Coronary artery (tissue), 2 donors: ENCODE measurements at places on chromosomes 7 and 10.

- no peak for DNase-seq
Observed at GRCh38 chr7:29956487-29956836, 33.1 kb downstream of the SCRN1 start.

- no peak for DNase-seq
Observed at GRCh38 chr10:50648089-50648934, 24.6 kb upstream of the SGMS1 start.

GRCh38 chr7:35753761-35754603 lies 46.9 kb upstream of the SEPTIN7 start:
- no peak for DNase-seq

- DNase-seq, result no peak
Observed at GRCh38 chr10:129939416-129940275, 24.4 kb downstream of the EBF3 start.

- no peak for DNase-seq
Observed at GRCh38 chr7:81248420-81248819, 329.6 kb upstream of the SEMA3C start.

- DNase-seq, result no peak
Observed at GRCh38 chr7:29139796-29140195, 6.5 kb downstream of the CPVL start.

GRCh38 chr7:41882256-41882655 lies 179.4 kb upstream of the INHBA start:
- no peak for DNase-seq

- no peak for DNase-seq
Observed at GRCh38 chr7:116363637-116364432, 135.7 kb upstream of the CAV2 start.

- DNase-seq, result no peak
Observed at GRCh38 chr7:152850420-152850819, 90.9 kb downstream of the ACTR3B start.

GRCh38 chr10:34791947-34792346 lies 23.1 kb downstream of the PARD3 start:
- no peak for DNase-seq

DNA sequence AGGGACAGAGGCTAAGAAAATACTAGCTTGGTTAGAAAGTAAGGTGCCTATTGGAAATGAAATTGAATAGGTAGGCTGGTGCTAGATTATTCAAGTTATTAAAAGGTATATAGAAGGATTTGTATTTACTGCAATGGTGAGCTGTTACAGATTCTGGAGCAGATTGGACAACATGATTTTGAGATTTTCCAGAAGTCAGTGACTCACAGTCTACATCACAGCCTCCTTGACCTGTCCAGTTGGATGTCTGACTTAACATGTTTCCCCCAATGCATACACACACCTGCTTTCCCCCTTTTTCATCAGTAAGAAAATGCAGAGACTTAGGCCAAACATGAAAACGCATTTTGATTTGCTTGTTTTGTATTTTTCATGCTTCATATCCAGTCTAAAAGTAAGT lies 33.4 kb downstream of the STARD3NL start:
- no peak for DNase-seq

GRCh38 chr10:85849315-85849714 lies 517.3 kb downstream of the GRID1 start:
- DNase-seq, result peak; percentile 35

- DNase-seq, result no peak
Observed at GRCh38 chr10:48932831-48933664, 6.6 kb downstream of the LRRC18 start.

DNA sequence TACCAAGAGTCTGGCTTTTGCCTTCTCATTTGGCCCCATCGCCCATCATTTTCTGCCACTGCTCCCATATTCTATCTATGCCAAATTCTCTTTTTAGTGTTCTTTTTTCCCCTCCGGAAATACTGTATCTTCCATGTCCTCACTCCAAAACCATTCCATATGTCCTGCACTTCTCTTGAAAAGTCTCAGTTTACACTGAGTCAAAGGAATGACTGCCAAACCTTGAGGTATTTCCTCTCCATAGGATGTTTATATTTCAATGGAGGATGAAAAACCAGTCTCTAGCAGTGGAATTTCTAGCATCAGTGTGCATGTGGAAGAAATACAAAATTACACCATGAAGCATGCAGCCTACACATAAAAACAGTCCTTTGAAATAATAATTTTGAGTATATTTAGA lies 121.4 kb upstream of the PHYHIPL start:
- no peak for DNase-seq

- no peak for DNase-seq
Observed at GRCh38 chr7:49774459-49775064, 1.1 kb downstream of the VWC2 start.

DNA sequence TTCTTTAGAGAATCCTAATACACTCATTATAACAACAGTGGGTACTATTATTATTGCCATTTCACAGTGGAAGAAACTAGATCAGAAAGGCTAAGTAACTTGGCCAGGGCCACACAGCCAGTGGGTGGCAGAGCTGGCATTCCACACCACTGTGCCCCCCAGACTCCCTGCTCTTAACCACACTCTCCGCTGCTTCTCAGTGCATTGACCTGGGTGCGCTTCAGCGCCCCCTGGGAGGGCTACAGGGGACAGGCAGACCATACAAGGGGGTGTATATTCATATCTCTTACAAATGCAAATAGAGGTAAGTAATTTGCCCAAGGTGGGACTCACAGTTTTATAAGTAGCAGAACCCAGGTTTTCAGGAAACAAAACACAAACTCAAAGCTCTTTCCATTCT lies 77.0 kb upstream of the NMT2 start:
- no peak for DNase-seq

DNA sequence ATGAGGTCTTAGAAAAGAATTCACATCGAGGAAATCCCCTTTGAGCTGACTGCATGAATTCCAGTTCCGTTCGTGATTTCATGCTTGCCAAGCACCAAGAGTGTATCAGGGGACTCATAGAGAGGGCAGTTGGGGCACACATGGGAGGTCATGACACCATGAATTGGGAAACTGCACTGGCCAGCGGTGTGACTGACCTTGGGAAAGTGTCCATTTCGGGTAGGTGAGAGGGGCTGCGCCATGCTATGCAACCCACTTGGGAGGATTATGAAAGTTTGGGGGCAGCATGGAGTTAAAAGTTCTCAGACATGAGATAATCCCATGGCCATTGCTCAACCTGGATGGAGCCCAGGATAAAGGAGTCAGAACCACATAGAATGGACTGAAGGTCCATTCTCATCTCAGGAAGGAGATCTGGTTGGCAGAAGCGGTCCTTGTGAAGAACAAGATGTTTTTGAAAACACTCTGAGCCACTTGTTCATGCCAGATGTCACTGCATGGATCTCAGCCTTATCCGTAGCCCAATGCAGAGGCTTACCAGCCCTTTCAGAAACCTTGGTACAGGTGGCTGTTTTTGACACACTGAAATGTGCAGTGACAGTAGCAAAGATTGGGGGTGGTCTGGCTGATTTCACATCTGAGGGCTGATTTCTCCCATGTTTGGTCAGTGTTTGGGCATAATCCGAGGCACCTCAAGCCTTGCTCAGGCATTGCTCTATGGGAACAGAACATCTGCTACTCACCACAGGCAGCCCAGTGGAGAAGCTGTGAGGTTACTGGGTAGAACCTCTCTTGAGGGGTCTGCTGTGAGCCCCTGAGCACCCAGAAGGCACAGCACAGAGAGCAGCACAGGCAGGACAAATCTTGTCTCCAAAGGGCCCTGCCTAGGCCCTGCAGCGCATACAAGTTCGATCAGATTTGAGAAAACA lies 252.3 kb downstream of the CXCL12 start:
- DNase-seq, result no peak

- peak; percentile 67 for DNase-seq
Observed at GRCh38 chr7:45178241-45179225, 20.9 kb downstream of the RAMP3 start.

- no peak for DNase-seq
Observed at GRCh38 chr10:42654419-42654818, 16.0 kb upstream of the ZNF33B start.
